Omental fat pad (tissue), 4 donors: ENCODE measurements at places on chromosomes 4 and X.

DNA sequence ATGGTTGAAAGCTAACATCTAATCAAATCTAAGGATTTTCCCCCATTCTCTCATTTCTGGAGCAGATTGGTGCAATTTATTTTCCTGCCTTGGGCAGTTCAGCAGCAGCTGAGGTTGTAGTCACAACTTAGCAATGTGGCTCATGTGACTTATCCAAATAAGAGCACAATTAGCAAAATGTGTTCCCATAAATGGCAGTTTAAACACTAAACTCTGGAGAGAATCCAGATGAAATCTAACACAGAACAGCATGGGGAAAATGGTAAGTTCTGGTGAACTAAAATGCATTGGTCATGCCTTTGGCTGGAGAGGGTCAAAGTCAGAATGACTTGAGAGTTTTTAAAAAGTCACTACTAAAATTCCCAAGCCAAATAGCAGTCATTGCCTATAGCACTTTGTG, 422.6 kb upstream of the DIPK2B start:
- DNase-seq, result no peak

DNA sequence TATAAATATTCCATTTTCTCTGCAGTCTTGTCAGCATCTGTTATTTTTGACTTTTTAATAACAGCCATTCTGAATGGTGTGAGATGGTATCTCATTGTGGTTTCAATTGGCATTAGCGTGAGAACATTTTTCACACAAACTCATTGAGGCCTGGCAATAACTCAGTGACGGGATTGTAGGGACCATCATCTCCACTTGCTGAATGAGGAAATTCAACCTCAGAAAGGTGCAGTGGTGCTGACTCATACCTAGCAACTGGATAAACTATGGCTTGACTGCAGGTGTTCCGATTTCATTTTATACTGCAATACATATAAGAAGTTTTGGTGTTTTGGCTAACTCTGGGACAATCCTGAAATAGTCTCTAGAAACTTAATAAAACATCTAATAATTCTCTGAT, 88.3 kb upstream of the DDIT4L start:
- no peak for DNase-seq

- DNase-seq, result no peak
Observed at GRCh38 chrX:39161611-39162255, 360.5 kb downstream of the MID1IP1 start.

GRCh38 chr4:37666625-37667071, 19.5 kb downstream of the RELL1 start:
- DNase-seq, result no peak

GRCh38 chr4:186169945-186170802, 21.2 kb upstream of the CYP4V2 start:
- no peak for DNase-seq

DNA sequence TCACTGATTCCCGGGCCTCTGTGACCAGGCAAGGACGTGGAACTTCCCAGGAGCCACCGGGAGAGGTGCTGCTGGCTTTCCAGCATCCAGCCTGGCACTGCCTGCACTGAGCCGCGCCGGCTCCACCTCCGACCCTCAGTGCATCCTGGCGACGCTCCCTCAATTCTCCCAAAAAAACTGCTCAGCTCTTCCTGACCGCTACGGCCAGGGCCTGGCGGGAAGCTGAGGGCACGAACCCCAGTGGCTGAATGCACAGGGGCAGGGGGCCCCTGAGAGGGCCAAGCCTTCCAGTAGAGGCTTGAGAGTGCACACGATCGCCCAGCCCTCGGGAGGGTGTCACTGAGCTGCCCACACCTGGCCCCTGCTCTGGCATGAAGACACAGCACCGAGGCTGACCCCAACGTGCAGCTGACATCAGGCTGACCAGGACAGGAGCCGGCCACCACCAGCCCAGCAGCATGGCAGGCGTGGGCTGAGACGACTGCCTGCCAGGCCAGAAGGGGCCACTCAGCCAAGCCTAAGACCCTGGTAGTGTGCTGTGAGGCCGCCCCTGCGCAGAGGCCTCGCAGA, 6.9 kb downstream of the CTBP1 start:
- no peak for DNase-seq
